ENCODE measurements at places on chromosomes 2 and 18. TPM values are rescaled to one million over a fixed set of nuclear protein-coding genes. Genes with fewer than 3 reads are reported as not detected.

The BCL2 gene
- total RNA-seq: 1.5 TPM

The CPS1 gene
- 17.9 TPM for total RNA-seq

The CUL3 gene
- total RNA-seq: 50.4 TPM

The ANKRD23 gene
- 8.2 TPM for total RNA-seq

- peaks cover 13% of the 10 kb centered on the region for H3K4me1 ChIP-seq
- H3K27ac ChIP-seq: no peak overlapping the region
- no peak for DNase-seq
- no peaks in the 10 kb centered on the region for H3K27me3 ChIP-seq
These were observed 44.2 kb downstream of the LCLAT1 start for GRCh38 chr2:30491225-30491624.

GRCh38 chr2:84065857-84066256 lies 393.2 kb downstream of the SUCLG1 start:
- H3K36me3 ChIP-seq: no peaks in the 10 kb centered on the region
- H3K4me3 ChIP-seq: no peak overlapping the region
- H3K27me3 ChIP-seq: no peaks in the 10 kb centered on the region
- no peaks in the 10 kb centered on the region for H3K4me1 ChIP-seq
- no peak overlapping the region for H3K27ac ChIP-seq

- H3K36me3 ChIP-seq: no peaks in the 10 kb centered on the region
- no peaks in the 10 kb centered on the region for H3K27me3 ChIP-seq
- DNase-seq: peak; percentile 82
- peak overlapping the region; percentile 96 for H3K27ac ChIP-seq
- H3K4me1 ChIP-seq: peaks cover 39% of the 10 kb centered on the region
- H3K4me3 ChIP-seq: no peak overlapping the region
These were observed 30.2 kb downstream of the LONRF2 start for GRCh38 chr2:100292022-100292580.

DNA sequence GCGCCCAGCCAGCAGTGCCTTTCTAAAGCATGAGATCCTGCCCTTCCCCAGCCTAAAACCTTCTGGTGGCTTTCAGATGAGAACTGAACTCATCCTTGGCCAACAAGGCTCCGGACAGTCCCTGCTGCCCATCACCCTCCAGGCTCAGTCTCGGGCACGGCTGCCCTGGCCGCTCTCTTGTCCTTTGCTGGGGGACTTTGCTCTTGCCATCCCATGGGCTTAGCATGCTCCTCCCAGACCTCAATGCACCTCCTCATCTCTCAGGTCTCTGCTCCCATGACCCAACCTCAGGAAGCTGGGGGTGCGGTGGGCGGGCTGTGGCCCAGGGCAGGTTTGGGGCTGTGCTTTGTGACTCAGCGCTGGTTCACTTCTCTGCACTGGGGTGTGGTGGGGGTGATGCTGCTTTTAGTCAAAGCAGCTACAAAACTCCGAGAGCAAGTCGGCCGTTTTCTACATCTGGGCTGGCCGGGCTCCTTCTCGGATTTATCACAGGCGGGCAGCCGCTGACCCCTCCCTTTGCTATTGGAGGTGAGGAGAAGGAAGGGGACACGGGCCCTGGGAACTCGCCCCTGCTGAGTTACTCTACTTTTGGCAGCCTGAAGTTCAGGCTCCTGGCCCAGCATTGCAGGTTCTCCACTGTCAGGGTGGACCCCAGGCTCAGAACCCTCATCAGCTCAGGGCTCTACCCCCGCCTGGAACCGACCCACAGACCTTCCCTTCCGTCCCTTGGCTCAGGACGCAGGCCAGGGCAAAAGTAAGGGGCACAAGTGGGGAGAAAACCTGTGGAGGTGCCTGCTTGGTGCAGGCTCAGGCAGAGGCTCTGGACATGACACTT lies 90.6 kb upstream of the TAF1B start:
- peaks cover 45% of the 10 kb centered on the region for H3K4me1 ChIP-seq
- H3K36me3 ChIP-seq: no peaks in the 10 kb centered on the region
- H3K4me3 ChIP-seq: peak overlapping the region; percentile 66
- H3K27me3 ChIP-seq: no peaks in the 10 kb centered on the region
- peak; percentile 92 for DNase-seq

DNA sequence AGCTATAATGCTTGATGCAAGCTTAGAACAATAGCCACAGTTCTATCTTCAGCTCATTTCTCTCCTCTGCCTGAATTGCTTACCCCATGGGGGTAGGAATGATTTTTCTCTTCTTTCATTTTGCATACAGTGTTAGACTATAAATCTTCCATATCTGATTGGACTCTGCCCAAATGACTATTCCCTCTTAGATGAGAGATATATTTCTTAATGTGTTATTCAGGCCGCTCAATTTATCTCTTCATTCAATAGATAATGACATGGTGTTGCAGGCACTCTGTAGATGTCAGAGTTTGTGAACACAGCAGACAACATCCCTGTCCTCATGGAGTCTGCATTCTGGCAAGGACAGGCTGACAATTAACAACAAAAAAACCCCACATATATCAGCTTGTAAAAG lies 443.7 kb upstream of the CELF4 start:
- no peak for DNase-seq
- H3K36me3 ChIP-seq: no peaks in the 10 kb centered on the region
- no peak overlapping the region for H3K27ac ChIP-seq
- H3K4me3 ChIP-seq: no peak overlapping the region

DNA sequence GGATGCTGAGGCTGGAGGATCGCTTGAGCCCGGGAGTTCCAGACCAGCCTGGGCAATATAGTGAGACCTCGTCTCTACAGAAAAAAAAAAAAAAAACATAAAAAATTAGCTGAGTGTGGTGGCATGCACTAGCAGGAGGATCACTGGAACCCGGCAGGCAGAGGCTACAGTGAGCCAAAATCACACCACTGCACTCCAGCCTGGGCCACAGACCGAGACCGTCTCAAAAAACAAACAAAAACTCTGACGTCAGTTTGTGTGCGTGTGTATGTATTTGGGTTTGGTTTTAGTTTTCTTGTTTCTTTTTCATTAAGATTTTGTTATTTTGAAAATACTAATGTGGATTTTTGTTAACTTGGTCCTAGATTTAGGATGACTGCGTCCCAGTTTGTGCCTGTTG lies 19.0 kb downstream of the CEP68 start:
- peaks cover 15% of the 10 kb centered on the region for H3K36me3 ChIP-seq
- no peak overlapping the region for H3K27ac ChIP-seq
- no peak for DNase-seq
- H3K27me3 ChIP-seq: no peaks in the 10 kb centered on the region

- DNase-seq: no peak
- no peak overlapping the region for H3K4me3 ChIP-seq
- H3K36me3 ChIP-seq: no peaks in the 10 kb centered on the region
- H3K4me1 ChIP-seq: peaks cover 7% of the 10 kb centered on the region
These were observed 93.9 kb downstream of the SCN3A start for GRCh38 chr2:165109915-165110314.

GRCh38 chr2:57313678-57314077 lies 732.9 kb upstream of the VRK2 start:
- no peaks in the 10 kb centered on the region for H3K4me1 ChIP-seq
- no peaks in the 10 kb centered on the region for H3K36me3 ChIP-seq
- no peak overlapping the region for H3K27ac ChIP-seq
- no peak overlapping the region for H3K4me3 ChIP-seq

GRCh38 chr2:175686002-175686401 lies 316.1 kb downstream of the LNPK start:
- DNase-seq: no peak
- no peaks in the 10 kb centered on the region for H3K4me1 ChIP-seq
- H3K4me3 ChIP-seq: no peak overlapping the region
- H3K27ac ChIP-seq: no peak overlapping the region
- no peaks in the 10 kb centered on the region for H3K36me3 ChIP-seq
- peaks cover 75% of the 10 kb centered on the region for H3K27me3 ChIP-seq

GRCh38 chr2:238267341-238267710 lies 21.1 kb downstream of the PER2 start:
- no peak overlapping the region for H3K4me3 ChIP-seq
- H3K27me3 ChIP-seq: no peaks in the 10 kb centered on the region
- H3K4me1 ChIP-seq: peaks cover 7% of the 10 kb centered on the region
- no peak overlapping the region for H3K27ac ChIP-seq

DNA sequence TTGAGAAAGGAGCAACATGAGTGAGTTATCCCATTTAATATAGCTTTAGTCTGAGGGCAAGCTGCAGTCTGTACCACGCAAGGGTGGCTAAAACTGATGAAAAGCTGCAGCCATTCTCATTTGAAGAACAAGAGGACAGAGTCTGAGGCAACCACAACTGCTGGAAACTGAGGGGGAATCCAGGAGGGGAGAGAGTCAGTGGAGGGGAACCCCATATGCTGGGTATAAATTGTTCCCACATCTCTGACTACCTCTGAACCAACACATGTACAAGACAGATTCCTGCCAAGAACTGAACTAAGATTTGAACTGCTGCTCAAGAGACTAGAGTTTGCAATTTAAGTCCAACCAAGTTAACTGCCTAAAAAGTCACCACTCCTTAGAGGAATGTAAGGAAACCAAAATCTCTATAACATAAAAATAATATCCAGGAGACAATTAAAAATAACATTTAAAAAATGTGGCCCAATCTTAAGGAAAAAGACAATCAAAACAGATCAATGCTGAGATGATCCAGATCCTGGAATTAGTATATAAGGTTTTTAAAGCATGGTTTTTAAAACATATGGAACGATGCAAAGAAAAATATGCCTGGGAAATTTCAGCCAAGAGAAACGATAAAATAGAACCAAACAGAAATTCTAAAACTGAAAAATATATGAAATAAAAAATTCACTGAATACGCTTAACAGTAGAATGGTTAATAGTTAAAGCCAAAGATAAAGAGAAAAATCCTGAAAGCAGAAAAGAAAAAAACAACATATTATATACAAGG lies 11.2 kb downstream of the CWC22 start:
- H3K27ac ChIP-seq: no peak overlapping the region
- no peaks in the 10 kb centered on the region for H3K27me3 ChIP-seq
- H3K36me3 ChIP-seq: peaks cover 11% of the 10 kb centered on the region
- no peak overlapping the region for H3K4me3 ChIP-seq
- H3K4me1 ChIP-seq: peaks cover 4% of the 10 kb centered on the region

- no peaks in the 10 kb centered on the region for H3K4me1 ChIP-seq
- no peaks in the 10 kb centered on the region for H3K36me3 ChIP-seq
- H3K27me3 ChIP-seq: peaks cover 47% of the 10 kb centered on the region
- no peak for DNase-seq
- H3K27ac ChIP-seq: no peak overlapping the region
- no peak overlapping the region for H3K4me3 ChIP-seq
These were observed 404.9 kb downstream of the TMEM182 start for GRCh38 chr2:103166456-103167324.

- no peaks in the 10 kb centered on the region for H3K36me3 ChIP-seq
- H3K27me3 ChIP-seq: no peaks in the 10 kb centered on the region
- peaks cover 15% of the 10 kb centered on the region for H3K4me1 ChIP-seq
- peak overlapping the region; percentile 67 for H3K27ac ChIP-seq
- peak overlapping the region; percentile 13 for H3K4me3 ChIP-seq
These were observed 420.0 kb downstream of the ZEB2 start for GRCh38 chr2:144099780-144100377.

DNA sequence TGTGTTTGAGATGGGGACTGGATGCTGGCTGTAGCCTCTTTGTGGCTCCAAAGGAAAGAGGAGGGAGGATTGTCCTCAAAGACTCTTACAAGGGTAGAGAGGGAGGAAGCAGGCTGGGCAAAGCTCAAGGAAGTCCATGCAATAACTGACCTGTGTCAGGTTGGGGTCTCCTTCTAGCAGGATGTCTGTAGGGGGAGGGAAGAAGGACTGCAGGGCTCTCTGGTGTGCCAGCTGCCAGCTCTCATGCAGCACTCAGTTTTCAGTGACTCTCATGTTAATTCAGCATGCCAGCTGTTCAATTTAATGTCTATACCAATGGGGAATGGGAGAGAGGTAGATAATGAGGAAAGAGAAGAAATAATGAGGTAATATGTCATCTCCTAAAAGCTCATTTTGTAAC lies 85.3 kb upstream of the RANBP2 start:
- peaks cover 22% of the 10 kb centered on the region for H3K4me1 ChIP-seq
- no peaks in the 10 kb centered on the region for H3K27me3 ChIP-seq
- H3K27ac ChIP-seq: no peak overlapping the region
- no peak for DNase-seq

- peaks cover 19% of the 10 kb centered on the region for H3K4me1 ChIP-seq
- peak; percentile 76 for DNase-seq
- no peaks in the 10 kb centered on the region for H3K36me3 ChIP-seq
- H3K27me3 ChIP-seq: no peaks in the 10 kb centered on the region
- H3K4me3 ChIP-seq: no peak overlapping the region
- H3K27ac ChIP-seq: no peak overlapping the region
These were observed 2.4 kb upstream of the RBM45 start for GRCh38 chr2:178109813-178110212.

GRCh38 chr2:164514491-164514890 lies 106.8 kb downstream of the GRB14 start:
- H3K27me3 ChIP-seq: no peaks in the 10 kb centered on the region
- H3K4me3 ChIP-seq: no peak overlapping the region
- H3K36me3 ChIP-seq: no peaks in the 10 kb centered on the region

DNA sequence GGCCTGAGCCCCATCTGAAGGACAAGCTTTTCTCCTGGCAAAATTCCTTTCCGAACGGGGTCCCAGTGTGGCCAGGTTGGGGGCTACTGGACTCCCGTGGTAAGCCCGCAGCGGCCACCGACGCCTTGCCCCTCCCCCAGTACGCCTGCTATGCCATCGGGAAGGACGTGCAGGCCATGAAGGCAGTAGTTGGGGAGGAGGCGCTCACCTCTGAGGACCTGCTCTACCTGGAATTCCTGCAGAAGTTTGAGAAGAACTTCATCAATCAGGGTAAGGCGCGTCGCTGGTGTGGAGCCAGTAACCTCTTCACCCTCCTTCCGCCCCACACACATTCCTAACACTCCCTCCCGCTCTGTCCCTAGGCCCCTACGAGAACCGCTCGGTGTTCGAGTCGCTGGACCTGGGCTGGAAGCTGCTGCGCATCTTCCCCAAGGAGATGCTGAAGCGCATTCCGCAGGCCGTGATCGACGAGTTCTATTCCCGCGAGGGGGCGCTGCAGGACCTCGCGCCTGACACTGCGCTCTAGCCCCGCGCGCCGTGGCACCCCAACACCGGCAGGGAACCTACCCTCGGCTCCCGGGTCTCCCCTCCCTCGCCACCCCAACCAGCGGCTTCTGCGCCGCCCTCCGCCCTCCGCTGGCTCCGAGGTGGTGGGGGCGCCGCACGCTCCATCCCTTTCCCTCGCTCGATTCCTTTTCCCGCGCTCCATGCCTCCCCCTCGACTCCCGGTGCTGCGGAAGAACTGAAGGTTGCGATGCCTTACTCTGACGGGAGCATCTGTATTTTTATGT lies 13.6 kb upstream of the ANKRD53 start:
- H3K4me1 ChIP-seq: no peaks in the 10 kb centered on the region
- no peaks in the 10 kb centered on the region for H3K36me3 ChIP-seq
- H3K27me3 ChIP-seq: no peaks in the 10 kb centered on the region
- DNase-seq: no peak
- no peak overlapping the region for H3K4me3 ChIP-seq

- no peaks in the 10 kb centered on the region for H3K27me3 ChIP-seq
- H3K4me1 ChIP-seq: peaks cover 5% of the 10 kb centered on the region
- no peak for DNase-seq
- no peaks in the 10 kb centered on the region for H3K36me3 ChIP-seq
These were observed 103.3 kb upstream of the GATA6 start for GRCh38 chr18:22066083-22066485.

Data from PC-3 (cell line).